ENCODE measurements at places on chromosomes 5 and 9.

DNA sequence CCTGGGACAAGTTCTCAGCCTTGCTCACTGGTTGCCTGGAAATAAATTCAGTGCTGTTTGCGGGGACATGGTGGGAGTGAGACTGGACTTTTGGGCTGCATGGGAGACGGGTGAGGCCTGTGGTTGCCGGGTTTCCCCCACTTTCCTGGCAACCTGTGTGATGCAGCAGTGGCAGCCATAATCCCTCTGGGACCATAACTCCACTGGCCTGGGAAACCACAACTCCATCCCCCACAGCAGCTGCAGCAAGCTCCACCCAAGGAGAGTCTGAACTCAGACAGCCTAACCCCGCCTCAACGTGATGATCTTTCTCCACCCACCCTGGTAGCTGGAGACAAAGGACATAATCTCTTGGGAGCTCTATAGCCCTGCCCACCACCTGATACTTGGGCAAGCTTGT lies 349.9 kb downstream of the PIK3R1 start:
- DNase-seq = peak; percentile 6

GRCh38 chr9:99003308-99003707 lies 59.6 kb downstream of the COL15A1 start:
- DNase-seq = no peak

- DNase-seq = no peak
These were observed 48.1 kb upstream of the CLPTM1L start for GRCh38 chr5:1392801-1393565.

GRCh38 chr5:82168294-82168693 lies 109.9 kb downstream of the RPS23 start:
- no peak for DNase-seq

GRCh38 chr9:72623156-72623555 lies 101.7 kb downstream of the TMC1 start:
- no peak for DNase-seq

- no peak for DNase-seq
These were observed 141.1 kb downstream of the SPATA31D1 start for GRCh38 chr9:82129708-82130107.

DNA sequence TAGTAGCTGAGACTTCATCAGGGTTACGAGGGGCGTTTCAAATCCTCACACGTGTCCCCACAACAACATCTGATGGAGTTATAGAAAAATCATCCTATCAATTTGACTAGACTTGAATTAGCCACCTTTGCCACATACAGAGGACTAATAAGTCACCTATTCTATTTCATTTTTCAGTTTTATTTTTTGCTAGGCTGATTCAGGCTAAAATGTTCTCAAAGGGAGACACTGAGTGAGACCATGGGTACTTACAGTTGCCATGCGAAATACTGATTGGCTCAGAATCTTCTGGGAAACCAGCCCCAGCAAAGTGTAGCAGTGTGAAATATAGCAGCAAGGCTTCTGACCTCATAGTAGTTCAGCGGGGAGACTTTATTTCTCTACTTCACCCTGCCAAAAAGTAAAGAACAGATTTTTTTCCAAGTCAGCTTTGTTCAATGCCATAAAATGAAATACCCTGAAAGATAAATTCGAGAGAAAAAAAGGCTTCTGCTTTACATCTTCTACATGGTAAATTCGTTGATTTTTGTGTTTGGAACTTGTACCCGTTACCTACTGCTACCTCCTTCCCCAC lies 69.9 kb downstream of the SEMA6A start:
- DNase-seq = no peak

GRCh38 chr9:17401858-17402257 lies 177.0 kb upstream of the SH3GL2 start:
- no peak for DNase-seq

GRCh38 chr5:156759156-156759555 lies 90.9 kb upstream of the PPP1R2B start:
- DNase-seq = no peak

DNA sequence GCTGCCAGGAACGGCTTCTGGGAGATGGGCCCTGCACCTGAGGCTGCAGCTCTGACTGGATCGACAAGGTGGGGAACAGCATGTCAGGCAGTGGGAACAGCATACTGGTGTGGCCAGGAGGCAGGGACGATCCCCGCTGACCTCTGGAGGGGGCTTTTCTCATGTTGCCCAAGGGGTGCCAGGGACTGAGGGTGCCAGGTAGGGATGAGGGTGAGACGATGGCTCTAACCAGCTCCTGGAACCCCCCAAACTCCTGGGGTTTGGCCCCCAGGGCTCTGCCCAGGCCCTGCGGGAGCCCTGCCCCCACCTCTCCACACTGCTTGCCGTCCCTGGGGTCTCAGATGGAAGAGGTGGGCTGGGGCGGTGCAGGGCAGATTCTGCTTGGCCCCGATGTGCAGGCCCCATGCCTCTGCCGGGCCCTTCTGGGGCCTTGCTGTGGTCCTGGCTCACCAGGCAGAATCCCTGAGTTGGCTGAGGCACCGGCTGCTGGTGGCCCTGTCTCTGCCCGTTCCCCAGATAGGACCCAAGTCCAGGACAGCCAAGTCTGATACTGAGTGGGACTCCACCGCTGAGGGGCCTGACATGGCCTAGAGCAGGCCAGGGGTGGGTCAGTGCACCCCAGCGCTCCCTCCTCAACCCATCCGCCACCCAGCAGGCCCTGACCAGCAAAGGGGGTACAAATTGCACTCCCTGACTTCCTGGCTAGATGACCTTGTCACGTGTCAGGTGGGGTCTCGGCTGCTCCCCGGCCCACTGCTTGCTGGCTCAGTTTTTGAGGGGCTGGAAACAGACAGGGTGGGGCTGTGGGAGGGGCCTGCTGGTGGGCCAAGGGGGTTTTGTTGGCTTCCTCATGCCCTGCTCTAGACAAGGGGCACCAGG lies 28.4 kb upstream of the RNF130 start:
- no peak for DNase-seq

DNA sequence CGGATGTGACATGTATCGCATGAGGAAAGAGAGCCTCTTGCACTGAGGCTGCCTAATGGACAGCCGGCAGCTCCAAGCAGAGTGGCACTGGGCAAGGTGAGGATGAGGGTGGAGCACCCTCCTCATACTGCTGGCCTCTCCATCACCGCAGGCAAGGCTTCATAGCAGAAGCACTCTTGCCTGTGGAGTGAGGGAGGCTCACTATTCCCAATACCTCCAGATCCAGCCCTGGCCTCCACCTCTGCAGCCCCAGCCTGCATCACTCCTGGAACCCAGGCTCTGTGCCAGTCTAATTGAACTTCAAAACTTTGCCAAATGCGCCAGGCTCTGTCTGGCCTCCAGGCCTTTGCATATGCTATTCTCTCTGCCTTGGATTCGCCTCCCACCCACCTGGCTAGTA lies 29.7 kb upstream of the ARAP3 start:
- no peak for DNase-seq

DNA sequence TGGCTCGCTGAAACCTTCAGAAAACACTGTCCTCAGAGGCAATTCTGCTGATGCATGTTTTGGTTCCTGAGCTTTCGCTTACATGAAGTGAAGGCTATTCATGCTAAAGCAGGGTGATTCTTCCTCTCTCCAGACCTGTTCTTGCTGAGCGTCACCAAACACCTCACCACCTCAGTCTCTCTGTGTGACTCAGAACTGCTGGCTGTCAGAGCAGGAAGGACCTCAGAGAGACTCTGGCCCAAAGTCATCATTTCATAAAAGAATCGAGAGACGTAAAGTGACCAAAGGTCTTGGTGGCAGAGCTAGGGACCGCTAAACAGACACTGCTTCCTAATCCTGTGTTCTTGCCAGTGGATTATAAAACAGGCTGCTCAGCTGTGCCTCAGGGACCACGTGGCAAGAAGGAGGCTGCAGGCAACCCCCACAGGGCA lies 73.8 kb downstream of the LHFPL2 start:
- DNase-seq = no peak

DNA sequence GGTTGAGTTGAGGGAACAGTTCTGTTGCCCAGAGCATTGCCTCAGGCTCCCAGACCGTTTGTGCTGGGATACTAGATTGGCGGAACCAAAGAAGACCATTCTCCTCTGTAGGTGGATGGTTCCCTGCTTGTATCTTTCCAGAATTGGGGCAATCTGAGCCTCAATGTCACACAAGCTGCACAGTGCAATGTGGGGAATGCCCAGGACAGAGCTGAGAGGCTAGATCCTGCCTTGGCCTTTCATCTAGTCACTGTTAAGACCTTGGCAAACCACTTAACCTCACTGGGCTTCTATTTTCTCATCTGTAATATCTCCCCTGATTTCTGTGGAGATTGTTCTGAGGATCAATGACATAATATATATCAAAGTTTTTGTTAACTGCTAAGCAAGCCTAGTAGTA lies 16.9 kb upstream of the ERAP2 start:
- DNase-seq = no peak

GRCh38 chr5:105773241-105773640 lies 1897.5 kb downstream of the EFNA5 start:
- DNase-seq = no peak

DNA sequence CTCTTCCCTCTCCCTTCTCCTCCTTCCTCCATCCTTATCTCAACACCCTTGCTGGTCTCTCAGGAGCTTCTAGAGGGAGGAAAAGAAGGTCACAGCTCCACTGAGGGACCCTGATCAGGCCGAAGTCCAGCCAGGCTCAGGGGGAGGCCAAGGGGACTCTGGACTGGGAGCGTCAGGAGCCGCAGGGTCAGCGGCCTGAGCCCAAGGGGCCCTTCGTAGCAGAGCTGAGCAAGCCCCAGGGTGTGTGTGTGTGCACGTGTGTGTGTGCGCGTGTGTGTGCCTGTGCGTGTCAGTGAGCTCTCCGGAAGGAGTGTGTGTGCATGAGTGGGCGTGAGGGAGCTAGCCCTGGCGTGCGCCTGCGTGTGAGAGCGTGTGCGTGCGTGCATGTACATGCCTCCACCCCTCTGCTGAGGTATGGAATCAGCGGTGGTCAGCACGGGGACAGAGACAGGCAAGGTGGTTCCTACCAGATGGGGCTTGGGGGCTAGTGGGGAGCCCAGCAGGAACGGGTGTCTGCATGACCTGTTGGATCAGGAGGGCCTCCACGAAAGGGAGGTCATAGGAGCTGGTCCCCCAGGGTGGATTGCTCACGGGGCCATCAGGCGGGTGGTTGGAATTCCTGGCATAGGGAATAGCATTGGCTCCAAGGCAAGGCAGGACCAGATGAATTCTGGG lies 10.0 kb upstream of the AGPAT2 start:
- DNase-seq = no peak

- no peak for DNase-seq
These were observed 228.4 kb downstream of the TENT4A start for GRCh38 chr5:6941631-6942030.
